ENCODE measurements at places on chromosomes 7 and 10.
A peak's percentile ranks its signal among the peaks of the same experiment; 100 is the strongest.

- no peak for DNase-seq
These were observed 40.4 kb downstream of the ICA1 start for GRCh38 chr7:8221567-8221966.

DNA sequence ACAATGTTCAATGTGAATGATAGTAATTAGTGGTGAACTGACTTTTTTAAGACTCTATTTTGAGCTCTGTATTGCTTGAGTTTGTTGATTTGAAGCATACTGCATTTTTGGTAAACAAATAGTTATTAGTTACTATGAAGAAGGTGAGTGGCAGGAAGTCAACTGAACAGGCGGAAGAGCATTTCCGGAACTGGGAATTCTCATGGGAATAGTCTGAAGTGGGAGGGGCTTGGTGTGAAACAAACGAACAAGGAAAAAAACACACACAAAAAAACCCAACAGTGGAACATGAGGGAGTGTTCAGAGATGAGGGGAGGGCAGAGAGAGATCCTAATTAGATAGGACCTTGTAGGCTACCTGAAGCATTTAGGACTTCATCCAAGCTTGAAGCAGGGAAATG is 43.9 kb upstream of the C1QL3 start:
- DNase-seq, result no peak

DNA sequence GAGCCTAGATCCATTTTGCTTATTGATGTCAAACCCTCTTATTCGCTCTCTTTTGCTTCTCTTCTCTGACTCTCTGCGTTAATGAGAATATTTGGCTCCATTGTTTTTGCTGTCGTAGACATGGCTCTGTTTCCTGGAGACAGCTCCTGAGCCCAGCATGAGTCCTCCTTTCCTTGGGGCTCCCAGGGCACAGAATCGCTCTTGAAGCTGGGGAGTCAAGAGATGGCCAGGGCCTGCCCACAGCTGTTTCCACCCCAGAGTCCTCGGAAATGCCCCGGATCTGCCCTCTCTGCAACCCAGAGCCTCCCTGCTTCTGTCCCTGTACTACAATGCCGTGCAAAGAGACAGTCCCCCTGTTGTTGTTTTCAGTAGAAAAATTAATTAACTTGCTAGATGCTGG is 566.7 kb upstream of the FOXK1 start:
- no peak for DNase-seq

DNA sequence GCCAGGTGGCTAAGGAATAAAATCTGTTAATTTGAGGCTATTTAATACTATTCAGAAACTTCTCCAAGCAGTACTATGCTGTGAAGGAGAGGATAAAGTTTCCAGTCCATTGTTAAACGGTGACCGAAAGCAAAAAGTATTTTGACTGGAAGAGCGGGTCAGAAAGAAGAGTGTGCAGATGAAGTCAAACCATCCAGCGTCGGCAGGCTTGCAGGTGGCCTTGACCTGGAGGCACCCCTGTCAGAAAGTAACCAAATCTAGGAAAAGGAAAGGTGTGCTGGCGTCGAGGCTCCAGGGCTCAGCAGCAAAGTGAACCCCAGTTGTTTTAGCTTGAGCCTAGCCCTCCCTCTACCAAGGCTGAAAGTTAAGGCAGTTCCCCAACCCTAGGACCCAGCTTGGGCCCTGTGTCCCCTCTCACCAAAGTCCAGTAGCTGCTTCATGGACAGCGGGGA is 544 bp downstream of the PDK4 start:
- no peak for DNase-seq

DNA sequence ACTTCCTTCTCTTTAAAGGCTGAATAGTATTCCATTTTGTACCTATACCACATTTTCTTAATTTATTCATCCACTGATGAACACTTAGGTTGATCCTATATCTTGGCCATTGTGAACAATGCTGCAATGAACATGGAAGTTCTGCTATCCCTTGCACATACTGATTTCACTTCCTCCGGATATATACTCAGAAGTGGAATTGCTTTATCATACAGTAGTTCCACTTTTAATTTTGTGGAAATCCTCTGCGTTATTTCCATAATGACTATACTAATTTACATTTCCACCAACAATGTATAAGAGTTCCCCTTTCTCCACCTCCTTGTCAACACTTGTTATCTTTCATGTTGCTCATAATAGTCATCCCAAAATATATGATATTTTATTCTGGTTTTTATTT is 312.6 kb downstream of the PLXDC2 start:
- no peak for DNase-seq

GRCh38 chr7:90629297-90629918 is 33.3 kb downstream of the CDK14 start:
- no peak for DNase-seq

DNA sequence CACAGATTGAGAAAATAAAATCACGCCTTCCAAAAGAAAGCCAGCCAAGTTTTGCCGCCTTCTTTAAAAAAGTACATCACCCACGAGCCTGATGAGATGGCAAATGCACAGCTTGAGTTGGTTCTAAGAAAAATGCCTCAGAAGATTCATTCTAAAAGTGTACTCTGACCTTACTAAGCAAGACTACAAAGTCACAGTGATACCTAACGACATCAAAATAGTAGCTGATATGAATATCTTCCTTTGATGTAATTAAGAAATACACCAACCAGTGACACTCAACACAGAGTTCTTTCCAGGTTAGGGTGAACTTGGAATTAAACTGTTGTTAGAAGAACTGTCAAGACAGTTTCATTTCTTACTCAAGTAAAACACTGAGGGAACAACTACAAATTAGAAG is 78.0 kb upstream of the AMPH start:
- DNase-seq, result no peak

DNA sequence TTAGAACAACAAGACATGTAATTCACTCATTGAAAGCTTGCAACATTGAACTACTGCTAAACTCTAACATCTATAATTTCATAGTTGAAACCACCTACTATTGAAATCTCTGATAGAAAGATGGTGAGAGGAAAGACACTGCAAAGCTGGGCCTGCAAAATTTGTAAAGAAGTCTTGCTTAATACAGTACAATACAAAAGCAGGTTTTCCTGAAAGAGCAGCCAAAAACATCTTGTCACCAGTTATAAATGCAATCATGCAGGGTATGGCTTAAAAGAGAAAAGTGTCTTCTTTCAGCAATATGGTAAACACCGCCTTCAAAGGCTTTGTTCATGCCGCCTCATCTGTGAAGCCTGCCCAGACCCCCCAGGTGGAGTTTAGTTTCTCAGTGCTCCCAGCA is 109.2 kb downstream of the ANK3 start:
- no peak for DNase-seq

- peak; percentile 5 for DNase-seq
These were observed 138.0 kb upstream of the MTPN start for GRCh38 chr7:136114966-136115762.

DNA sequence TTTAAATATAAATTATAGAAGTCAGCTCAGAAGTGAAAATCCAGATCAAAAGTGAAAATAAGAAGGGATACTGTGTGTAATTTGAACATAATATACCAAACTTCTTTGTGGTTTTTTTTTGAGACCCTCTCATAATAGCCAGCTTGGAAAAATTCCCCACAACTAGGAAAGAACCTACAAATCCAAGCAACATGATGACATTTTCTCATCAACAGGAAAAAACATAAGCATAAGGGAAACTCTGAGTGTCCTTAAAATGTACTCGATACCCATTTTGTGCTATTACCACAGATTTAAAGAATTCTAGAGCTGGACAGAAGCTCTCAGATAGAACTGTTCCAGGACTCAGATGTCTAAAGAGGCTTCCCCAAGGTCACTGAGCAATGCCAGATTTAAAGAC is 214.8 kb upstream of the KLF14 start:
- DNase-seq, result no peak

- DNase-seq, result no peak
These were observed 478 bp upstream of the ZNF22 start for GRCh38 chr10:45000138-45000751.

GRCh38 chr10:21161647-21162046 is 264.5 kb upstream of the NEBL start:
- no peak for DNase-seq

DNA sequence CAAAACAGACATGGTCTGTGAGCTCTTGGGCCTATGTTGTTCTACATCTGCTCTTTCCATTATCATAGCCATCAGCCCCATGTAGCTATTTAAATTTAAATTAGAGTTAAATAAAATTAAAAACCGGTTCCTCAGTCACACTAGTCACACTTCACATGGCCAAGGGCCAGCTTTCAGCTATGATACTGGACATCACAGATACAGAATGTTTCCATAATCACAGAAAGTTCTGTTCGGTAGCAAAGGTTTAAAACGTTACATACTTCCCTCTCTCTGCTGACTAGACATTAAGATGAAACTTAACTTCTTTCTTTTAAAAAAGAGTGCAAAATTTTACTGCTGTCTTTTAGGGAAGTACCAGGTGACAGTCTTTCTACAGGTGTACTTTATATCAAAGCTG is 43.0 kb downstream of the SRPK2 start:
- no peak for DNase-seq

DNA sequence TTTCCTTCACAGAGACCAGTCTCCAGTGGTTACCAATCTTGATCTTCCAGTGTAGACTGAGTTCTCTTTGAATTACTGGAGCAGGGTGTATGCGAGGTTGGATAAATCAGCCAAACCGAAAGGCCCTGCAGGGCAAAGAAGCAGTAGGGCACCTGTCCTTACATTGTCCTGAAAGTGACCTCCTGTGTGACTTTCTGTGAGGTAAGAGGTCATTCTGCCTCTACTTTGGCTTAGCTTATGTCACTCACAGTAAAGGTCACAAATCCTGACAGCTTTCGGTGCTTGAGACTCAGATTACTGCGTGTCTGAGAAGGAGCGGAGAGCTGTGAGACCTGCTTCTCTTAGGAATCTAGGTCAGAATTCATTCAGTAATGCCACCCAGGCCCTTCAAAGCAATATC is 252.7 kb upstream of the ETV1 start:
- DNase-seq, result no peak

DNA sequence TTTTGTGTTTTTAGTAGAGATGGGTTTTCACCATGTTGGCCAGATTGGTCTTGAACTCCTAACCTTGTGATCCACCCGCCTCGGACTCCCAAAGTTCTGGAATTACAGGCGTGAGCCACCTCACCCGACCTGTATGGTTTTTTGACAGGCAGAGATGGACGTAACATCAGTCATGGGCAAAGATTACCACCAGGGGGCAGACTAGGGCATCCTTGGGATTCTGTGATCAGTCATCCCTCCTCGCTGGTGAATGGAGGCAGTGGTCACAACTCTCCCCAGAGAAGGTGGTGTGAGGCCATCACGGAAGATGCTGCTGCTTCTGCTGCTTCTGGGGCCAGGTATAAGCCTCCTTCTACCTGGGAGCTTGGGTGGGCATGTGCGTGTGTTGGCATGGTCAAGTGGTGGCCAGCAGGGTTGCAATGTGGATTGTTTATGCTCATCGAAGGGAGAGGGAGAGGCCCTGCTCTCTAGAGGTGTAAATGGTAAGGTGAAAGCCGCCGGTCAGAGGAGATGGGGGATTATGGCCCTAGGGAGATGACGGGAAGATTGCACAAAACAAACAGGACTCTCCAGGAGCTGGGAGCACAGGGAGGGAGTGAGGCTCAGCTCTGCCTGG is 122.7 kb upstream of the PRSS1 start:
- DNase-seq, result peak; percentile 8

GRCh38 chr7:117587931-117588330 is 108.1 kb downstream of the CFTR start:
- DNase-seq, result no peak

GRCh38 chr7:130908345-130909160 is 174.5 kb upstream of the KLF14 start:
- DNase-seq, result no peak

DNA sequence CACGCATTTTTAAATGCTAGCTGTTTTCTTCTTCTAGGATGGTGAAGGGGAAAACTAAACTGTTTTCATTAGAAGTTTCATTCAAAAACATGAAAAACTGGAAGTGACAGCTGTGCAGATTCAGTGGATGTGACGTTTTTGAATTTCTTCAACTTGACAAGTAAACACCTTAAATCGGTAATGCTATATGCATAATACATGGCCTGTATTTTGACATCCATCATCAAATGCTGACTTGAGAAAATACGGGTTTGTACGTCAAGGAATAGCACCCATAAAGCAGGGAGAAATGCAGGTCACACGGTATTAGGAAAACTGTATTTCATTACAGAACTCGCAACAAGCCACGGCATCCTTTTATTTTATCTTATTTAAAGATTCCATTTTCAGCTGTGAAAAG is 720.5 kb downstream of the KCNMA1 start:
- no peak for DNase-seq

DNA sequence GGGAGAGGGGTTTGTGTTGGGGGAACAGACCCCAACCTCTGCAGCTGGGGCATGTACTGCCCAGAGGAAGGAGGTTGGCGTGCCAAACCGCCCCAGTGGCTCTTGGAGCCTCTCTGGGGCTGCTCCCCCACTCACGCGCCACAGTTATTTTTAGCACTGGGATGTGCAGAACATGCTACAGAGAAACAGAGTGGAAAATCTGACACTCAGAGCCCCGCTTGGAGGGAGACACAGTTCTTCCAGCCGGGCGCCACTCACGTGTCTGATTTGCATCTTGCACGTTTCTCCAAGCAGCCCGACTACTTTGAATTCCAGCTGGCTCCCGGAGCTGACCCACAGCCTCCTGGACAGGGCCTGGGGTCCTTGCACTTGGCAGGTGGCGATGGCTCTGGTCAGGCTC is 182.0 kb downstream of the RPS24 start:
- DNase-seq, result no peak

GRCh38 chr10:114195079-114195478 is 15.9 kb downstream of the TDRD1 start:
- DNase-seq, result no peak

DNA sequence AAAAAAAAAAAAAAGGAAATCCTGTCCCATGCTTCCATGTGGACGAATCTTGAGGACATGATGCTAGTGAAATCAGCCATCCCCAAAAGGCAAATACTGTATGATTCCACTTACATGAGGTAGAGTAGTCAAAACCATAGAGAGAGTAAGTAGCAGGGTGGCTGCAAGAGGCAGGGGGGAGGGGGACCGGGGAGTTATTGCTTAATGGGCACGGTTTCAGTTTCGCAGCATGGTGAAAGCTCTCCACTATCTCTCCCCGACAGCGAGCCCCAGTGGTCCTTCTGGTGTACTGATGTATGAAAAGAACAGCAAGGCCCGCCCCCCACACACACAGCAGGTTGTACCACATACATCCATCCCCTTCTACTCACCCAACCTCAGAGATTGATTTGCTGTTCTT is 32.8 kb downstream of the NOD1 start:
- peak; percentile 12 for DNase-seq

DNA sequence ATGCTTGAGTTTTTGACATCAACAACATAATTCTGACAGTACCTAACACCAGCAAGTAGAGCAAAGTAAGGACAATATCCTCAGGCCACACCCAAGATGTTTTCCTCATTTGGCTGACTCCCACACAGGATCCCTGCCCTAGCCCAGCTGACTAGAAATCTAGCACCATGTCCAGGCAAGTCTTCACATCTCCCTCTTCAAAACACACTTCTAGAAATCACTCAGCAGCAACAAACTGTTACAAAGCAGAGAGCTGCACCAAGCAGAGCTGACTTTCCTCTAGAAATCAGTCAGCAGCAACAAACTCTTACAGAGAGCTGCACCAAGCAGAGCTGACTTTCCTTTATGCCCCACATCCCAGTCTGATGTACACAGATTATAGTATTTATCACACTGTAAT is 7.7 kb downstream of the TMEM168 start:
- no peak for DNase-seq
